ENCODE measurements at places on chromosomes 11 and 22.

GRCh38 chr22:34776817-34777216 lies 289.1 kb upstream of the ISX start:
- DNase-seq: no peak

DNA sequence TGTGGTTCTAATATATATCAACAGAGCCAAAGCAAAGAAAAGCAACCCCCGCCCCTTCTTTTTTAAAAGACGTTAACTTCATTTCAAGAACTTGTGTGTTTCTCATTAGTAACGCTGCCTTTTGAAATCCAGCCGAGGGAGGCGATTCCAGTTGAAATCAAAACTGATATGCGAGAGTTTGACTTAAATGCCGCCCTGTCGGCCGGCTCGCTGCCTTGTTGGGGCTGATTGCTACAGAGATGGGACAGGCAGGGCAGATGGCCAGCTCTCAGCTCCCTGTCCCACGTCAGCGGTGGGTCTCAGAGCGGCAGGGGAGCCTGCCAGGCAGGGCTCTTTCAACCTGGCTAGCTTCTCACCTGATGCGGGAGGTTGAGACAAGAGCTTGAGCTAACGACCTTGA lies 51.9 kb upstream of the ALX4 start:
- no peak for DNase-seq

GRCh38 chr22:41302811-41303210 lies 1.5 kb downstream of the ZC3H7B start:
- no peak for DNase-seq

- DNase-seq: no peak
Measured at GRCh38 chr11:110988671-110989070, 256.9 kb upstream of the POU2AF2 start.

DNA sequence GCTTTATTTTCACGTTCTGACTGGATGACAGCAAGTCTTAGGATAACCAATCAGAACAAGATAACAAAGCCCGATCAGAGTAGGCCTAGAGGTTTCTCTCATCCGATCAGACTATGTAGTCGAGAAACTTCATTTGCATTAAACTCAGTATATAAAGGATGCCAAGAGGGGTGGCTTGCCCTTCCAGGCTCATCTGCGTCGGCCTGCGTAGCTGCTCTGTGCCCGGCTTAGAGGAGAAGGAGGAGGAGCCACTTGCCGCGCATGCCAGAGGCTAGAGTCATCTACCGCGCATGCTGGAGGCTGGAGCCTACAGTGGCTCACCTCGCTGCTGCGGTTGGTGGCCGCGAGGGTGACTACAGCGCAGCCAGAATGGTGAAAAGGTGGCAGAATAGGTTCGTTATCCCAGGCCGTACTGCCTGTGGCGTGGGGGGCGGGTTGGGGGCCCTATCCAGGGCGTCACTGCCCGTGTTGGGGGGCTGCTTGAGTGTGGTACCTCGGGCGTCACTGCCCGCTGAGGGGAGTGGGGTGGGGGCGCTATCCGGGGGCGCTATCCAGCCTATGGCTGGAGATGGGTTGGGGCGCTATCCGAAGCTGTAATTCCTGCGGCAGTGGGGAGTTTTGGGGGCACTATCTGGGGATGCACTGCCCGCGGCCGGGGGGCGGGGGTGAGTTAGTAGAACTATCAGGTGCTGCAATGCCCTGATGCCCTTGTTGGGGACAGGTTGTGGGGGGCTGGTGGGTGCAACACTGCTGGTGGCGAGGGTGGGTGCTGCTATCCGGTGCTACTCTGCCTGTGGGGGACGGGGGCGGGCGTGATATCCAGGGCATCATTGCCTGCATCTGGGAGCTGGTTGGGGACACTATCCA lies at the start of gene RFPL2:
Gene RFPL2, minus strand, starts transcription at position 218 of the 867 bp plus-strand sequence. CDS start 2,622 bp downstream, outside the sequence.
- no peak for DNase-seq

DNA sequence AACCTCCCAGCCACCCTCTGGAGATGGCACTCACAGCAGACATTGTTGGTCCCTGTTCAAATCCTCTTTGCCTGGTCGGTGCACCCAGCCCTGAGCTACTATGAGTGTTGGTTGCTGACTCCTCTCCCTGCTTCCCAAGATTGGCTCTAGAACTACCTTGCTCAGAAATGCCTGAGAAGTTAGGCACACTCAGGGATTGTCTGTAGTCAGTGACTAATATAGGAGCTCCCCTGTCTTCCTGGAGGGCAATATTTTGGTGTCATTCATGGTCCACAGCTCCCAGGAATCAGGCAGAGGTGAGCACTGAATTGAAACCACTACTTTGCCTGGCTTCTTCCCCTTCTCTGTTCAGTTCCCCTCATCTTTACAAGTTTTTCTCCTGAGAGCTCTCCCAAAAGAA lies 325.9 kb downstream of the MIAT start:
- no peak for DNase-seq

- no peak for DNase-seq
Measured at GRCh38 chr11:100734743-100735527, 47.8 kb downstream of the ARHGAP42 start.

DNA sequence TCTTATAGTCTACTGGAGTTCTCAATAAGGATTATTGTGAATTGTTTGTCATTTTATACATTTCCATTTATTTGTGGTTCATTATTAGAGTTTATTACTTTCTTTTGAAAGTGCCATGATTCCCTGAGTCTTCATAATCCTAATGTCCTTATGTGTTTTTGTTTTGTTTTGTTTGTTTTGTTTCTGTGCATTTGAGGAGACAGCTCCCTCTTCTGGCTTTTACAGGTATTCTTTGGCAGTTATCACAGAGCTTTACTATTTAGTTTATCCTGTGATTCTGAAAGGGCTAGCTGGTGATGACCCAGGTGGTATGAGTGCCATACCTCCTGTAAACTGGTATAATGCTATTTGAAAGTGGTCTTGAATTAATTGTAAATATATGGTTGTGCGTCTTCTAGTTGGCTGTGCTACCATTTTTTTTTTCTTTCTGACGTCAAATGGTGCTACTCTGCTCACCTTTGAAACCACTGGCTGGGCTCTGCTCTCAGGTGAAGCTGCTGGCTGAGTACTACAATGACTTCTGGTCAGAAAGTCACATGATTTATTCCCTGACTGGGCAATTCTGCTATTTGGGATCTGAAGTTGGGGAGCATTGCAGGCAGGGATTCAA lies 751.2 kb downstream of the JRKL start:
- DNase-seq: no peak

DNA sequence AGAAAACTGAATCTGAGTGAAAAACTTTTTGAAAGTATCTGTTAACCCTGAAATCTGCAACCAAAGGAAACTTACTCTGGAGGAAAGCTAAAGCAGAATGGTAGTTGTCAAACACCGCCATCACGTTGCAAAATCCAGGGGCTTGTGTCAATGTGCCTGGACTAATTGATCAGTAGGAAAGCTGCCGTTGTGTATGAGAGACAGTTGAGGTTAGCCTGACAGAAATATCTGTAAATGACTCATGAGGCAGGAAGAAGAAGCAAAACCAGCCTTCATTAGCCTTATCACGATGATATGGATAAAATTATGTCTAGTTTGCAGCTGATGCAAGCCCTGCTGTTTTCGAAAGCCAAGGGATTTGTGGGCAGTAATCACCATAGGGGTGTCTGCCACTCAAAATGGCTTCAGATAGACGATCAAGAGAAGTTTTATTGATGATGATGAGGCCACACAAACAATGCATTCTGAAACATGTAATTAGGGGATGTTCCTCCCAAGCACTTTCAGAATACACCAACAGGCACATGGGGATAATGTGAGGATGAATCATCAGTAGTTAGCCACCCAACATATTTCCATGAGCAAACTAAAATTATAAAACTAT lies 8.9 kb downstream of the SCGB1A1 start:
- no peak for DNase-seq

DNA sequence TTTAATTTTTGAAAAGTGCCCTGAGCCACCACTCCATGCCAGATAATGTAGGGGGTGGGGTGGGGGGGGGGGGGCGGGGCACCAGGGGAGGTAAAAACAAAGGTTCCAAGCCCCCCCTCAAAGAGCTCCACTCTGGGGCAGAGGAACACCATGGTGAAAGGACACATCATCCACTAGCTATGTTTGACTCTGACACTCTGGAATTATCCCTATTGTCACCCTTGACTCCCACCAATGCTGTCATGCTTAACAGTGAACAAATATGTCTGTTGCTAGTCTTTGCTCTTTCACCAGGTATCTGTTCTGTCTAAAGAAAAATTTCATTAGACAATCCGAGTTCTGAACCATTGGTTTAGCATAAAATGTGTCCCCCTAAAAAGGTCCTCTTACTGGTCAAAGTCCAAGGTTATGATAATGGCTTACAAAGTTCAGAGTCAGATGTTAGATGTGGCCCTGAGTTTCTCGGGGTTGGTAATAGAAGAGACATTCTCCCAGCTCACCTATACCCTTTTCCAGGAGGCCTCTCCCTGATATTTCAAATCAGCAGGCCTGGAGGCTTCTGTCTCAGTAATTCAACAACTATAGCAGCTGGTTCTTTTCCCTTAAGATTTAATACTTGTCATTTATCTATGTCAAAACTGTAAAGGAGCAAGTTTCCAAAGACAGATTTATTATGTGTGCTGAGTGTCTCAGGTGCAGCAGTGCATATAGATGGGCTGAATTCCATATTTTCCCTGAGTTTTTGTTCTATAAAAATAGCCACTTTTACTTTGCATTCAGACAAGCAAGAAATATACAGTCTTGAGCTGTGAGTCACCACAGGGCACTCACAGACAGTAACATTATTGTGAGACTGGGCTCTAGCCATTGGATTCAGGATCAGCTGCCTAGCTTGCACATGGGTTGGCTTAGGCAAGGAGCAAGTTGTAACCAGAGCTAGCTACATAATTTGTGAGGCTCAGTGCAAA lies 174.1 kb downstream of the CSNK2A3 start:
- no peak for DNase-seq

- DNase-seq: no peak
Measured at GRCh38 chr11:69242266-69242920, 51.6 kb upstream of the MYEOV start.

DNA sequence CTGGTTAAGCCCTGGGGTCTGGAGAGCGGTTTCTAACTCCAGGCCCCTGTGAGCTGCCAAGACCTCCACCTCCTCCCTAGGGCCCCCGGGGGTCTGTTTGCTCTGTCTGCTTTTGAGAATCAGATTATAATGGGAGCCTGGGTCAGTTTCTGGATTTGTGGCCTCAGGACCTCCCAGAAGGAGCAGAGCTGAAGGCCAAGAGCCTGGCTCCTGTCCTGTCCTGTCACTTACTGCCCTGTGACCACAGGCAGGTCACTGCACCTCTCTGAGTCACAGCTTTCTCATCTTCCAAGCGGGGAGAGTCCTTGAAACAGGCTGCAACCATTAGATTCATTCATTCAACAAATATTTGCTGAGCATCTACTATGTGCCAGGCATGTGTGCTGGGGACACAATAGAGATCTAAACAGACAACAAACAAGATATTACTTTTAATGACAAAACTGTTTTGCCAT lies 87.3 kb upstream of the FGF3 start:
- DNase-seq: no peak

GRCh38 chr11:111300569-111300968 lies 2.2 kb downstream of the POU2AF3 start:
- no peak for DNase-seq

Data from HFF-Myc (cell line).